Fibroblast of mammary gland (primary cell): ENCODE measurements at places on chromosomes 3 and 15.

- no peak for DNase-seq
Measured at GRCh38 chr3:124657138-124657537, 73.1 kb upstream of the UMPS start.

- no peak for DNase-seq
Measured at GRCh38 chr15:66241087-66241907, 12.3 kb downstream of the MEGF11 start.

GRCh38 chr3:115986555-115987207 lies 363.4 kb downstream of the GAP43 start:
- DNase-seq: peak; percentile 66

- DNase-seq: no peak
Measured at GRCh38 chr3:44237161-44237560, 4.5 kb upstream of the TOPAZ1 start.

GRCh38 chr3:46706771-46707582 lies 5.8 kb downstream of the TMIE start:
- no peak for DNase-seq

DNA sequence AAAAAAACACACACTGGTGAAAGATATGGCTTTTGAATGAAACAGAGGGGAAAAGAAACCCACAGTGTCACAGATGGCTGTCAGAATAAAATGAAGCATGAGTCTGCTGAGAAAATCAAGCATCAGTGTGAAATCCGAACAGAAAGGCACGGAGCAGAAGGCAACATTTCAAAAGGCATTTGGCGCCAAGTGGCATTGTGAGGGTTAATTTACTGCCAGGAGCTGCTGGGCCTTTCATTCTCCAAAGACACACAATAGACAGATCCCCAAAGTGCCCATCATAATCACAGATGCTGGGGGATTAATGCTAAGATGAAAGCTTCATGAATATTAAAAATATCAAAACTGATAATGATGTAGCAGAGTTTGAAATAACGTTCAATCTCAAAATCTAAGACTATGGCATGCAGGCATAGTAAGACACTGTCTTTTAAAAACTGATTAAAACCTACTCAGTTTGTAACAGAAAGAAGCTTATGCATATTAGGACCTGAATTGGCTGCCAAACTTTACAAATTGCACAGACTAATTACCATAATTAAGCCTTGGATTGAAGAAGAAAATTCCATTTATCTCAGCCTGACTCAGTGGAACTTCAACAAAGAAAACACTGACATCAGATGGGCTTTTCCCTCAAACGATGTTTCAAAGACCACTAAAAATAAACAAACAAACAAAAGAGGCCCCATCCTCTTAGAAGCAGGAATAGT lies 589.2 kb downstream of the ROBO1 start:
- no peak for DNase-seq

DNA sequence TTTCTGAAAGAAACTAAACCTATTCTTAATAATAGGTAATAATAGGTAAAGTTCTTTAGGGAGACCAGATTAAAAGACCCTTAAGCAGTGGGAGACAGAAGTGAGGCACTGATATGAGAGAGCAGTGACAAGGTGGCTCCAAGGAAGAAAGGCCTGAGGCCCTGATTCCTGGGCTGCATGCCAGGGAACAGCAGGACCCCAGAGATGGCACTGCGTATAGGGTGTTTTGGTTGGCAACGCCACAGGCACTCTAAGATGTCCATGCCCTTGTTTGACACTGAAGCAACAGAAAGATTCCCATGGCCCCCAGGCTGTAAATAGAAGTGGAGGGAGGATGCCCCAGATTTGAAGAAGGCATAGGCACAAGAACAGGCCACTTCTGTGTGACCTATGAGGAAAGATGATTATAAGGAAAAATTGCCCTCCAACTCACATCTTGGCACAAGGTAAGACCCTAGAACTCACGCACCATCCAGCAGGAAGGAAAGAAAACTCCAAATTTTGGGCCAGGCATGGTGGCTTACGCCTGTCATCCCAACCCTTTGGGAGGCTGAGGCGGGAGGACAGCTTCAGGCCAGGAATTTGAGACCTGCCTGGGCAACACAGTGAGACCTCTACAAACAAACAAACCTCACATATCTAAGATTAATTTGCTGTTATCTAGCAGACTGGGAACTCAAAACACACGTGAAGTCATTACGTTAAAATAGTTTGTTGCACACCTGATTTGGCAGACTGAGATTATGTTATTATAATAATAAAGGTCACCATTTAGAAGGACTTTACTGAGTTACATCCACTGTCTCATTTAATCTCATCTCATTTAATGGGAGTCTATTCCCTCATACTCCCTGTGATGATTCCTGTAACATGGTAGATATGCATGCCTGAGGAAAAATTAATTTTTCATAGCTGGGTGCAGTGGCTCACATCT lies 10.5 kb upstream of the BLM start:
- DNase-seq: no peak

GRCh38 chr15:51318382-51319150 lies 19.8 kb downstream of the CYP19A1 start:
- DNase-seq: peak; percentile 45

DNA sequence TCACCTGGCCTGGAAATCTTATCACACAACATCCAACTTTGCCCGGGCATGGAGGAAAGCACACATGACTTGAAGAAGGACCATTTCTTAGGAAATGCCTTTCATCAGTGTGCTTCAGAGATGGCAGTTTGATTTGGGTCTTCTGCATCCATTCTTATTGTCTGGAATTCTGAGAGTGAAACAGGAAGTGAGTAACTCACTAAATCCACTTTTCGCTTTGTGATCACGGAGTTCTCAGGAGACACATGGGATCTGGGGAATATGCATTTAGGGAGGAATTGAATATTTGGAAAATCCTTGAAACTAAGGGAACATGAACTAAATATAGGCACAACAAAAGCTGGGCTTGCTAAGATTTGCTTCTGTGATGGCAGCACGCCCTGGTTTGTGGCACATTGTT lies 212.5 kb upstream of the FEZF2 start:
- DNase-seq: no peak

DNA sequence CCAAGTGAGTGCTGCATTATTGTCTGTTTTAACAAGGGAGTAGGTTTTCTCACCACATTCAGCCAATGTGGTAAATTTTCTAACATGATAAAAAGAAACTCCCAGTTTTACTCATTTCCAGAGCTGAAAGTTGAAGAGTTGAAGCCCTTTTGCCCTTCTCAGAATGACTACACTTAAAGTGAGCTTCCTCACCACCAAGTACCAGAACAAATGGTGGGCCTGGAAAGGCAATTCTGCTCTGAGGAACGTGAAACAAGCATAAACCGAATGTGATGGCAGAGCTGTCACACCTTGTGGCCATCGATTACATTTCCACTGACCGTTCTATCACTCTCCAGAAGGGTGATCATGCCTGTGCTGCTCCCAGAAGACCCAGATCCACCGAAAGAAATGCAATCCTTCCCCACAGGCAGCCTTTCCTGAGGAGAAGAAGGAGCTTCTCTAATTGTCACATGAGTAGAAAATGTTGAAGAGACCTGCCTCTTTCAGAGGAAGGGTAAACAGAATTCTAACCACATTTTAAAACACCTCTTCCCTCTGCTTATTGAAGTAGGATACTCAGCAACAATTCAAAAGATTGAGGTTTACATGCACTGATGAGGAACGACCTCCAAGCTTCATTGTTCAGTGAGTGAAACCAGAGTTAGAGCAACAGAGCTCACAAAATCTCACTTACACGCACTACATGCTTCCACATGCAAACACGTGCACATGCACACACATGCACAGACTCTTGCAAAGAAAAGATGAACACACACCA lies 21.4 kb upstream of the CCR9 start:
- DNase-seq: no peak

GRCh38 chr15:51322621-51323296 lies 15.6 kb downstream of the CYP19A1 start:
- peak; percentile 37 for DNase-seq

GRCh38 chr3:177426878-177427495 lies 229.7 kb upstream of the TBL1XR1 start:
- DNase-seq: no peak
